Sigmoid colon (tissue), 7 donors: ENCODE measurements at places on chromosomes 3 and 15. TPM values are rescaled to one million over a fixed set of nuclear protein-coding genes. Genes with fewer than 3 reads are reported as not detected.

DNA sequence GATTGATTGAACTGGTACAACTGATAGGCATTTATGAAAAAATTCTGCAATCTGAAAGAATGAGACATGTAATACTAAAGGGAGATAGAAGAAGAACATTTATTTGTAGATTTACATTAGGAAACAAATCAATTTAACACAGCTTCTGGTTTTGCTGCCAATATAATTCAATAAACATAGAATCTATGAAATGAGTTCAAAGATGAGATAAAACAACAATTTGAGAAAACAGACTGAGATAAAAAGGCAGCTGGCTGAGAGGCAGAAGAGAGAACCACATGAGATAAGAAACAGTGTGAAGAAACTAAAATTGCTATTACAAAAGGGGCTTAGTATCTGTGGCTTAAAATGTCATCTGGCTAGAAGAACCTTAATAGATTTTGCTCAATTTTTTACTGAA lies 176.6 kb downstream of the PYDC2 start:
- no peak for DNase-seq

DNA sequence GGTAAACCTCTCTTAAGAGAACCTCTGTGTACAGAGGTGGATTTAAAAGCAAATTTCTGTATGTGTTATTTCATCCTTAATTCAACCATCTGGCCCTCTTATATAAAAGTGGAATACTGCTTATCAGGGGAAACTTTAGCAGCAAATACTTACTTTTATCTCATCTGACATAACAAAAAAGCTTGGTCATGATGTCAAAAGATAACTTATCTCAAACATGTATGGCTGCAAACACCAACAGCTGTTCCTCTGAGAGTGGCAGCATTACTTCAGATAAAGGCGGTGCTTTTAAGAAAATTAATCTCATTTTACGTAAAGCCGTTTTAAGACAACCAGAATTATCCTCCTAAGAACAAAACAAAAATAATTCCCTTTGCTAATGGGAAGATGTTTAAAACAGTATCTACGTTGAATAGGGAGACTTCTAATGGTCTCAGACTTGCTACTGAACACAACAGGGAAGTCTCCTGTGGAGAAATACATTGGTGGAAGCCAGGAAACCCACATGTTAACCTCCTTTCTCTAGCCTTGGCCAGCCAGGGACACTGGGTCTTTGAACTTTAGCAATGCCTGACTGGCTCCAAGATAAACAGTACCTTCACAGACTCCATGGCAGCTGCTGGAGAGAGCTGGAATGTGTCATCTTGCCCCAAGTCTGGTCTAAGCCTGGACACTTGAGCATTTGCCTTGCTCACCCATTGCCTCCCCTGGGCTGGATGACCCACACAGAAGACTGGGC lies 18.1 kb downstream of the ARRDC4 start:
- no peak for DNase-seq

The CHDH gene
- total RNA-seq: 1.8 TPM

GRCh38 chr3:139439278-139439677 lies 37.0 kb downstream of the RBP2 start:
- DNase-seq: no peak

- no peak for DNase-seq
Observed at GRCh38 chr3:131960324-131960723, 74.5 kb downstream of the CPNE4 start.

GRCh38 chr3:64853456-64853855 lies 165.7 kb upstream of the ADAMTS9 start:
- no peak for DNase-seq

DNA sequence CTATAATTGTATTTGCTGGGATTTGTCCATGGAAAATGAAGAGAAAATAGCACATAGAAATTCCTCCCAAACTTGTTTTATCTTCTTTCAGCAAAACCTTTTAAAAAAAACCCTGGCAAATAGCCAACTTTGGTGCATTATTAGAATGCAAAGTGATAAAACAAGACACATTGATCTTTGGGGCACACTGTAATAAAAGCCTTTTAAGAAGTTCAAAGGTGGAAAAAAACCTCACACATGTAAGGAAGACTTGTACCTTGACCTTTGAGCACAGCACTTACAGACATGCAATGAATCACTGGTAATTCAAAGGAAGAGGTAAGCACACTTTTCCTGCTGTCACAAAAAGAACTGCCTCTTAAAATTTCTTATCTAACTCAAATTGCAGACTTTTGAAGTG lies 8.0 kb upstream of the MORC1 start:
- DNase-seq: no peak

- DNase-seq: no peak
Observed at GRCh38 chr15:99176757-99177156, 71.9 kb downstream of the SYNM start.

- DNase-seq: no peak
Observed at GRCh38 chr3:28252001-28252431, 10.6 kb downstream of the CMC1 start.

GRCh38 chr15:85453144-85453872 lies 72.9 kb downstream of the AKAP13 start:
- no peak for DNase-seq

The ASB7 gene
- total RNA-seq: 7.2 TPM

GRCh38 chr15:64925335-64926330 lies 13.9 kb downstream of the ANKDD1A start:
- no peak for DNase-seq

The SCAANT1 gene
- not detected for total RNA-seq

GRCh38 chr3:190180268-190180667 lies 59.6 kb upstream of the P3H2 start:
- no peak for DNase-seq

The XCR1 gene
- not detected for total RNA-seq

The ATP13A5 gene
- not detected for total RNA-seq

DNA sequence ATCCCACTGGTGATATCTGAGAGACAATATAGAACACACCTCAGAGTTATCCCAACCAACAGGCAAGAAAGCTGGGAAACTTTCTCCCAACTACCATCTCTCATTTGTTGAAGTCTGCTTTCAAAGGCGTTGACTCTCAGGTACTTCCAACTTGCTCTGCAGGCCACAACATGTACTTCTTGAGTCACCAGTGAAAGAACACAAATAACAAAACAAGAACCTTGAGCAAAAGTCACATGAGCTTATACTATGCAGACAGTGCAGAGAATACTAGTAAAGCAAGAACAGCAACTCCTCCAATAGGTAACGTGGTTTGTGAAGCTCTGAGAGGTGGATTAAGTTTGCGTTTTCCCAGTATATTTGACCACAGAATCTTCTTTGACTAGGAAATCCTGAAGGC lies 20.6 kb downstream of the SNTN start:
- DNase-seq: no peak

DNA sequence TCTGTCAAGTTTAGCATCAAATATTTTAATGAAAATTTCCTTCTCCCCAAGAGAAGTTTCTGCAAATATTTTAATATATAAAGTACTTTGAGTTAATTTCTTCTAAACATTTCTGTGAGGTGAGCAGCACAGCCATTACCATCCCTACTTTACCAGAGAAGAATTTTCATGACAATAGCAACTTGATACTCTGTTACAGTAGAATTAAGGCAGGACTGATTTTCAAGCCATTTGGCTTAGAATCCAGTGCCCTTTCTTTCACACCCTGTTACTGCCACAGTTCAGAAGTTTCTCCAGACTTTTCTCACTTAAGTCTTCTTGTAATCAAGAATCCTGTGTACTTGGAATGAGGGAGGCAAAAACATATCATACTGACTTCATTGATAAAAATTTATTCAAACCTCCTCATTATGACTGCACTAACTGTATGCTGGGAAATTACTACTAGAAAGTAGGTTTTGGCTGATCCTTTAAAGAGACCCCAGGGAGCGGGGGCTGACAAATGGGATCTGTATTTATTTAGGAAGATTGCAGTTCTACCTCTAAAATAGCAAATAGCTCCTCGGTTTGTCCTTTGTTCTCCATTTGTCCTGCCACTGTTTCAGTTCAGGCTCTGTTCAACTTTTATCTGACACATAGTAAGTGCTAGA lies 557.0 kb upstream of the SGO1 start:
- DNase-seq: no peak

DNA sequence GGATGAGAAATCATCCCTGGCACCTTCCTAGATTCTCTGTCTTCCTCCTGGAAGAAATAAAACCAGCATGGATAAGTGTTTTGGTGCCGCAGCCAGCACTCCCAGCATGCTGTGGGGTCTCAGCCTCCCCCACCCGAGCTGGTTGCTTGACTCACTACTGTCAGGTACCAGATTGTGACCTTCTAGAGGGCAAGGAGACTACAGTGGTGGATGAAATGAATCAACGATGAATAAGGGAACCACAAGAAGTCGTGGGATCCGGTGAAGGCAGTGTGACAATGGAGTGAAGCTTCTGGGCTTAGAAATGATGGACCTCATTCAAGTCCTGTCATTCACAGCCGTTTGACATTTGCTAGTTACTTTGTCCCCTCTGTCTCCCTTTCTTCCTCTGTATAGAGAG lies 50.2 kb upstream of the SLCO3A1 start:
- no peak for DNase-seq

- DNase-seq: no peak
Observed at GRCh38 chr15:63791228-63791627, 42.5 kb downstream of the HERC1 start.
